ENCODE measurements at places on chromosomes 7 and 10. TPM values are rescaled to one million over a fixed set of nuclear protein-coding genes. Genes with fewer than 3 reads are reported as not detected.

- DNase-seq: no peak
These were observed 33.0 kb downstream of the ORC5 start for GRCh38 chr7:104174798-104175197.

DNA sequence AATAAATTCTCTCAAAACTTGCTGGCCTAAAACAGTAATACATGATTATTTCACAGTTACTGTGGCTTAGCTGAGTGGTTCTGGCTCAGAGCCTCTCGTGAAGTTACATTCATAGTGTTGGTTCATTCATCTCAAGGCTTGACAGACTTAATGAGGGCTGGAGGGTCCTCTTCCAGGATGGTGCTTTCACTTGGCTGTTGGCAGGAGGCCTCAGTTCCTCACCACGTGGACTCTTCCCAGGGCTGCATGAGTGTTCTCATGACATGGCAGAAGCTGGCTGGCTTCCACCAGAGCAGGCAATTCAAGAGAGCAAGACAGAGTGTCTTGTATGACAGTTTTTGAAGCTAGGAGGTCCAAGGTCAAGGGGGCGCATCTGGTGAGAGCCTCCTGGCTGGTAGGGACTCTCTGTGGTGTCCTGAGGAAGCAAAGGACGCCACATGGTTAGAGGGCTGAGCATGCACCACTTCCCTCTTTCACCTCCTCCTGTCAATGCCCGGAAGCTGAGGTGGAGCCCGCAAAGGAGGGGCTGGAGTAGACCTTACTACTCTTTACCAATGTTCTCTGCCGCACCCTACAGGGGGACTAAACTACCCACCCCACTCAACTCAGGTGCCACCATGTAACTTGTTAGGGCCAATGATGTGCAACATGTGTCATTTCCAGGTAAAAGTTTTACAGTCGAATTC, 58.2 kb upstream of the YAE1 start:
- no peak for DNase-seq

DNA sequence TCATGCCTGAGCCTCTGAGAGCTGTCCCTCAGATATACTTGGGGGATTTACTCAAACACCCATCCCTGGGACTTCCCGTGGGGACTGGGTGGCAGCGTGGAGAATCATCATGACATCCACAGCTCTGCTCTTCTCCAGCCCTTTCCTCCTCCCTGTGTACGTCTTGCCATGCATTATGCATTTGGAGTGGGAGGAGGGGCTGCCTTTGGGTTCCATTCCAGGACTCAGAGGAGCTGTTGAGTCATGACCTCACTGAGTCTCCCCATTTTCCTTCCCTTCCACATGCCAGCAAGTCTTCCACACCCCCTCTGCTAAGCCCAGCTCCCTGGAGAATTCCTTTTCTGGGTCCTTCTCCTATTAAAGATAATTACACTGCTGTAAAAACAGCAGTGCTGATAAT, 480.7 kb downstream of the SORCS3 start:
- no peak for DNase-seq

DNA sequence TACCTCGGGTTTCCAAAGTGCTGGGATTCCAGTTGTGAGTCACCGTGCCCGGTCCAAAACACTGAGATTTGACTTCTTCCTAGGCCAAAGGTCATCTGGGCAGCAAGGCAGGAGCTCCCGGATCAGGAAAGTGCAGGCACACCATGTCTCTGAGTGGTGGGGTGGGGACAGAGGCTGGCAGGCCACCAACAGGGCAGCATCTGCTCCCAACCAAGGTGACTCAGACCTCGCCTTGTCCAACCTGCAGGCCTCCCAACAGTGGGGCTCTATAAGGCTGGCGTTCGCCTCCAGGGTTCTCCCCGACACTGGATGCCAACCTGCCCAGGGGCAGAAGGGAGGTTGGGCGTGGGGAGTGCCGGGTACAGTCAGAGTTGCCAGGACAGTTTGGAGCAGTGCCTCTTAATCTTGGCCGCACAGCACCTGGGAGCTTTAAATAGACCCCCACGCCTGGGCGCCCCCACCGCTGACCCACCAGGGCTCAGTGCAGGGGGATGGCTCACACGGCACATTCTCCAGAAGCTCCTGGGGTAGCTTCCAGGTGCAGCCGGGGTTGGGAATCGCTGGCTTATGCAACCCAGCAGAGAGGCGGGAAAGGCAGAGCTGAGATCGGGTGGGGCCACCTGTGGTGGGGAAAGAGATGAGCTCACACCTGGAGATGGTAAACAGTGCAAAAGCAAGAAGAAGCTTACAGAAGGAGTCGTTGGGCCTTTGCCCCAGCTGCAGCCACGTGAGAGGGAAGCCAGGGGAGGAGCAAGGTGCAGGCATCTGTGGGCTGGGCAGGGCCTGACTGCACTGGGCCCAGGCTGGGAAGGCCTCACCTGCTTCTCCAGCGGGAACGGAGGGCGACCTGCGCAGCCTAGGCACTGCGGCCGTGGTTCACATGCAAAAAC, 10.9 kb downstream of the CALML5 start:
- DNase-seq: no peak

DNA sequence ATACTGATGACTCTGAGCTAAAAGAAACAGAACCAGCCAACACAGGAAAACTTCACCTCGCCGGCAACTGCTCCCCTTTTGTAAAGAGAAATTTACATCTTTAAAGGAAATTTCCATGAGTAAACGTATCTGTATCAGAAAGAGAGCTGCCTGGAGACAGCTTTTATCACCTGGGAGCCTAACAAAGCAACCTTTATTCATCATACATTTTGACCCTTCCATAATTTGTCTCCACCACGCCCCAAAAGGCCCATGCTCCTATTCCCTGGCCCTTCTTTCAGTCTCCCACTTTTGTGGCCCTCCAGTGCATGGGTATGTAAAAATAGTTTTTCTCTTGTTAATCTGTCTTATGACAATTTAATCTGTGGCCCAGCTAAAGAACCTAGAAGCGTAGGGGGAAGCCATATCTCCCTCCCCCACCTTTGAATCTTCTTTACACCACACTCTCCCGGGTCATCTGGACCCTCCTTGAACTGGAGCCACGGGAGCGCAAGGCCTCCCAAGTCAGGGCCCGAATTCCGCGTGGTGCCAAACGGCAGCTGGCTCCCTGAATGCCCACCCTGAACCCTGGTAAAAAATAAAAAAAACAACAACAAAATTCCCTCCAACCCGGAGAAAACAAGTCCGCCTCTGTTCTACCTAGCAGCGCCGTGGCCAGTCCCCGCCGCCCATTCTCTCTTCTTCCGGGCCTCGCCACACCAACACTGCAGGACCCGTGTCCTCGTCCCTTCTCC, 15.4 kb upstream of the FKBP9 start:
- DNase-seq: no peak

DNA sequence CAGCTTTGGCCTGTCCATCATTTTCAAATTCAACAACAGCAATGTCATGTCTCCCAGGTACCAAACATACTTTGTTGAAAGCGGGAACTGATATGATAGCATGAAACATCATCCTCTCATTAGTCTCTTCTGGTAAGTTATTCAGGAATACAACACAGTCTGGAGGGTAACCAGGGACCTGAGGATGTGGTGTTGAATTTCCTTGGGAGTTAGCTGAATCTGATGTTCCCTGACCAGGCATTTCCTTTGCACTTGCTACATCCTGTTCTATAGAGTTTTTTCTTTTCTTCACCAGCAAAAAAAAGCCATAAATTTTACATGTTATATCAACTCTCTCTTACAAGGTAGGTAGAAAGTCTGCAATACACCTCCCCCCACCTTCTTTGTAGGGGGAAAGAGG, 97.8 kb upstream of the AFAP1L2 start:
- no peak for DNase-seq

- DNase-seq: peak; percentile 61
These were observed 175.7 kb upstream of the INHBA start for GRCh38 chr7:41878309-41879295.

- peak; percentile 23 for DNase-seq
These were observed 356.6 kb downstream of the BBS9 start for GRCh38 chr7:33485747-33486493.

DNA sequence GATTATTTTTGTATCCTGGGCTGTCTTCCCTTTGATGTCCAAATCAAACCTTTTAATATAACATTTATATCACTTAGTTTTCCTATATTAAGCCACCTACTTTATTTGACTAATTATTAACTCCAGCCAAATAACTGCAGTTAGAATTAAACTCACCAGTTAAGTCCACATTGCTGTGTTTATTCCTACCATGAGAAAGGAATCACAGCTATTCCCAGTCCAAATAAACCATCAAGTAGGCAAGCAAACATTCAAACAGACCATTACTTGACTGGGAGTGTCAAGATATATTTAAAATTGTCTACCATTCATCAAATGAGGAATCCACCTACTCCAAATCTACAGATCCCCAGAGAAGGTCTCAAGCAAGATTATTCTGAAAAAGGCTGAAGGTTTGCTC, 22.4 kb downstream of the PDE1C start:
- DNase-seq: peak; percentile 27

DNA sequence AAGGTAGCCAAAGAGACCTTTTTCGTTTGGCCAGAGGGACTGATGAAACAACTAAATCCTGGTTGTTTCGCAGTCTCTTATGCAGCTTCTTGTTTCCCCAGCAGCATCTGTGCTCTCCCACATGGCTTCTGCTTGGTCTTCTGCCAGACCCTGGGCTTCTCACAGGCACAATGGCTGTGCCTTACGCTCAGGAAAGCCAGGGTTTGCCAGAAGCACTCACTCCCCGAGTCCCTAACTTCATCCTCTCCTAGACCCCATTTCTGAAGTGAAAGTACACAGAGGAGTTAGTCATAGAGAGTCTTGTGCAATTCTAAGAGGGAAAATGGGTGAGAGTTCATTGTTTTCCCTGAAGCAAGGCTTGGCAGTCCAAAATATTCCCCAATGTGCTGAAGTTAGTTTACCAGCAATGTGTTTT, 121.7 kb downstream of the EVX1 start:
- peak; percentile 69 for DNase-seq

DNA sequence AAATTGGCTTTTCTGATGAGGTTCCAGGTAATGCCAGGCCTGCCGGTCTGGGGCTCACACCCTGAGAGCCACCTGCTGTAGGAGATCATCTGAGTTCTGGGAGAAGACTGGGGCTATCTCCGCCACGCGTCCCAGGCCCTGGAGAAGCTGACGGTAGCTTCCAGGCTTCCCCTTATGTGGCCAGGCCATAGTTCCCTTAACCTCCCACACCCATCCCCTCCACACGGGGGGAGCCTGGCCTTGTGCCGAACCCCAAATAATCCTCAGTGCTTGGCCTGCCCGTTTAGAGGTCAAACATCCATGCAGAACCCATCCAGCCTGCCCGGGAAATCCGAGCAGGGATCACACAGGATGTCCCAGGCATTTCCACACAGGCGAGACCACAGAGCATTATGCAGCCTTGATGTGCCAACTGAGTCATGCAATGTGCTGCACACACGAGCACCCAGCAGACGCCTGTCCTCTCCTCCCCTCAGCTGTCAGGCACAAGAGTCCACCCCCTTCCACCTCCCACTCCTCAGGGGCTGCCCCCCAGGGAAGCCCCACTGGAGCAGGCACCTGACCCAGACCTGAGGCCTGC, 176.2 kb downstream of the PRKAG2 start:
- DNase-seq: peak; percentile 62

DNA sequence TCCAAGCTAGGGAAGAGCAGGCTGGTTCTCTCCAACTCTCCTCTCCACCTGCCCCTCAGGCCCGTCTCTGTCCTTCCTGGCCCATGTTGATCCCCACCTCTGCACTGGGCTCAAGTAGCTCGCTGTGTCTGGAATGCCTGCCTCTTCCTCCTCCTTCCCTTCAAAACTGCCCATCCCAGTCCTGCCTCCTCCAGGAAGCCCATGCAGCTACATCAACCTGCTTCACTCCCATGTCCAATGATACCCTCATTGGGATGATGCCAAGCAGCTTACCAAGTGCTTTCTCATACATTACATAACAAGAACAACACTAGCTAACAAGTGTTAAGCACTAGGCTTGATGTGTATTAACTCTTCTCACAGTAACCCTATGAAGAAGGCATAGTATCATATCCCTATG, 8.2 kb downstream of the ASB10 start:
- DNase-seq: no peak

DNA sequence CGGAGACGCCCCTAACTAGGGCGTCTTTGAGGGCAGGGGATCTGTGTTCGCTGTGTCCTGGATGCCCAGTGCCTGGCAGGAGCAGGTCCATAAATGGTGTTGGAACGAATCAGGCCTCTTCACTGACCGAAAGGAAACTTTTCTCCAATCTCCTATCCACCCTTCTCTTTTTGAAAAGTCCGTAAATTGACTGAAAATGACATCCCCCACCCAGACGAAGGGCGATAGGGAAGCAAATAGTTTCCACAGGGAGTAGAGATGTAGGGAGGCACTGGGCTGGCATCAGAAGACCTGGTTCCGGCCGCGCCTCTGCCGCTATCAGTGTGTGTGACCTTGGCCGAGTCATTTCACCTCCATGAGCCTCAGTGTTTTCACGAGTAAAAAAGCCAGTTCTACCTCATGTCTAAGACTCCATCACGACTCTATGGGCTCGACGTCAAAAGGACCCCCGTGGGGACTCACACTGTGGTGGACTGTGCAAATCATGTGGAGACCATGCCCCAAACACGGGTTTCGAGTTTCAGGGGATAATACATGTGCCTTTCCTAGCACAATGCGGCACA, 497 bp upstream of the RAB11FIP2 start:
- DNase-seq: no peak

DNA sequence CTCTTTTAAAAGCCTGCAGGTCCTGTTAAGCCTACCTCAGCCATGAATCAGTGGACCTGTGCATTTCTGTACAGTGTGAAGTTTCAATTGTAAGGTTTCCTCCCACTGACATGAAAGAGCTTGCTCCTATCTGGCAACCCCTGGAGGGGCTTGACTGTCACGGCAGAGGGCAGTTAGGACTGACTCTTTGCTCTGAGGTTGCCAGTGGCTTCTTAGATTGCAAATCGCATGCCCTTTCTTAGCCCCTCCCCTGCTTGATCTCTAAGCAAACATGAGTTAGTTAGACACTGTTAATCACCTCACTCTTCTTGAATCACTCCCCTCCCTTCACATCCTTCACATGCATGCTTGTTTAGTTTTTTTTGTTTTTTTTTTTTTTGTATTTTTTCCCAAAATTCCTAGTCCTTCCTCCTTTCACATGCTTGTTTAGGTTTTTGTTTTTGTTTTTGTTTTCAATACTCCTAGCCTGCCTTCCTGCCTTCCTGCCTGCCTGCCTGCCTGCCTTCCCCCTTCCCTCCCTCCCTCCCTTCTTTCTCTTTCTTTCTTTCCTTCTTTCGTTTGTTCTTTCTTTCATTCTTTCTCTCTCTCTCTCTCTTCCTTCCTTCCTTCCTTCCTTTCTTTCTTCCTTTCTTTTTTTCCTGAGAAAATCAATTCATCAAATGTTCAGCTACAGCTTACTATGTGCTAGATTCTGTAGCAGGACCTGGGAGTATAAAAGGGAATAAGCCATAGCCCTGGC, 6.0 kb upstream of the HIPK2 start:
- no peak for DNase-seq

Gene AOC1
- not detected for total RNA-seq

Gene ARHGEF35
- total RNA-seq: not detected

Gene SCART1
- 0.28 TPM for total RNA-seq

Gene CLRN3
- total RNA-seq: not detected

Gene GIMAP6
- total RNA-seq: not detected

Gene LIPM
- total RNA-seq: not detected

Gene UCN3
- total RNA-seq: not detected

Gene GLCCI1
- 4.1 TPM for total RNA-seq

Gene PTN
- total RNA-seq: 61.7 TPM

Gene ALOX5
- not detected for total RNA-seq

Gene ASAH2
- 0.18 TPM for total RNA-seq

Gene WASHC2C
- total RNA-seq: 27.2 TPM

Gene ANKRD22
- total RNA-seq: not detected

Data from IMR-90 (cell line).